ENCODE measurements at places on chromosomes 5 and 9. TPM values are rescaled to one million over a fixed set of nuclear protein-coding genes. Genes with fewer than 3 reads are reported as not detected.
A peak's percentile ranks its signal among the peaks of the same experiment; 100 is the strongest.

DNA sequence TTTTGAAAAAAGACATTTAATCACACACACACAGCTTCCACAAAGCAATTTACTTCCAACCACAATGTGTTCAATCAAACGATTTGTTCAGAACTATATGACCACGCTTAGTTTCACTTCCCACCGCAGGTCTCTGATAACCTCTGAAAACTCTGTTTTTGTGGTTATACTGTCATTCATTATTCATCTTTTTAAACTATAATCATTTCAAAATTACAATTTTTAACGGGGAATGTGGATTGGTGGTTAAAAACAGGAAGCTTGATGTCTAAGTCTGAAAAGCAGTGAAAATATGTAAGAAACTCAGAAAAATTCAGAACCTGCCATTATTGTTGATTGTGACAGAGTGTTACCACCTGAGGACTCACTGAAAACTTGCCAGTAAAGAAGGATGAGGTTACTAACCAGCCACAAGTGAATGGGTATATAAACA lies 12.7 kb upstream of the TMEM174 start:
- H3K4me1 ChIP-seq, result peaks cover 18% of the 10 kb centered on the region
- DNase-seq, result peak; percentile 57
- no peak overlapping the region for H3K27ac ChIP-seq
- no peaks in the 10 kb centered on the region for H3K36me3 ChIP-seq

DNA sequence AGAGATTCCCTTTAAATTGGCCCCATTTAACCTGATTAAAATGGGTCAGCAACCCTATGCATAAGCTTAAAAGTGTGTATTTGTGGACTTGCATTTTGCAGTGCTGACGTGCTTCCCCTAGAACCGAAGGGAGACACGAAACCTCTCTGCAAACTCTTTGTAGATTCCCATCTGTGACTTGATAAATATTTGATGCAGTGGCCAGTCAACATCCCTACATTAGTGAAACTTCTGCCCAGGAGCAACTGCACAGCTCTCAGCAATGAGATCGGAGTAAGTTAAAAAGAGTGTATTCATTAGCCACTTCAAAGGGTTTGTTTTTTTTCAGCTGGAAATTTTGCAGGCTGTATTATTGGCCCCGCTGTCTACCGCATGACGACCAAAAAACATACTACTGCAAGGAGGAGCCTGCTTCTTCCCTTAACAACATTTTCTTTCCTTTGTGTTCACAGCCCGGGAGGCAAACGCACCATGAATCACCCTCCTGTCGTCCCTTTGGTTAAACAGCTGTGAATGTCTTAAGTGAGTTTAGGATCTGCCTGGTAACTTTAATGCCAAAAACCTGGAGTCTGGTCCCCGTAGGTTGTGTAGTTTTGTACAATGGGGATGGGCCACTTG lies 38.0 kb upstream of the TCERG1 start:
- H3K27me3 ChIP-seq, result peaks cover 12% of the 10 kb centered on the region
- no peak for DNase-seq
- H3K36me3 ChIP-seq, result no peaks in the 10 kb centered on the region
- no peak overlapping the region for H3K4me3 ChIP-seq

FAM221B gene
- not detected for total RNA-seq

- H3K27me3 ChIP-seq, result no peaks in the 10 kb centered on the region
- H3K4me1 ChIP-seq, result peaks cover 22% of the 10 kb centered on the region
- peak; percentile 46 for DNase-seq
- peaks cover 18% of the 10 kb centered on the region for H3K36me3 ChIP-seq
- H3K27ac ChIP-seq, result peak overlapping the region; percentile 90
Measured at GRCh38 chr9:6758498-6759184, 868 bp downstream of the KDM4C start.

SPATA31E1 gene
- not detected for total RNA-seq

GRCh38 chr5:95903838-95904237 lies 57.8 kb downstream of the ELL2 start:
- peak overlapping the region; percentile 3 for H3K27ac ChIP-seq
- H3K4me3 ChIP-seq, result no peak overlapping the region
- H3K4me1 ChIP-seq, result peaks cover 25% of the 10 kb centered on the region
- DNase-seq, result no peak

AIF1L gene
- total RNA-seq, result 0.55 TPM

GRCh38 chr9:2427120-2427891 lies 194.3 kb upstream of the VLDLR start:
- no peak overlapping the region for H3K4me3 ChIP-seq
- no peak for DNase-seq
- no peak overlapping the region for H3K27ac ChIP-seq
- no peaks in the 10 kb centered on the region for H3K4me1 ChIP-seq
- H3K36me3 ChIP-seq, result no peaks in the 10 kb centered on the region

All from activated T-helper 2 cell treated with anti-CD3 and anti-CD28 coated beads, Interferon-gamma antibody, Interleukin-2, Interleukin-4, amounts not matched to agents 10 μg/mL and 5 μg/mL and 100 μg/mL, durations not matched to agents 14 hours and 24 hours and 36 hours (primary cell).